Glutamatergic neuron (in vitro differentiated cells): ENCODE measurements at places on chromosomes 2 and 18. TPM values are rescaled to one million over a fixed set of nuclear protein-coding genes. Genes with fewer than 3 reads are reported as not detected.

GRCh38 chr2:8540552-8541055, 141.3 kb upstream of the ID2 start:
- DNase-seq: no peak

DNA sequence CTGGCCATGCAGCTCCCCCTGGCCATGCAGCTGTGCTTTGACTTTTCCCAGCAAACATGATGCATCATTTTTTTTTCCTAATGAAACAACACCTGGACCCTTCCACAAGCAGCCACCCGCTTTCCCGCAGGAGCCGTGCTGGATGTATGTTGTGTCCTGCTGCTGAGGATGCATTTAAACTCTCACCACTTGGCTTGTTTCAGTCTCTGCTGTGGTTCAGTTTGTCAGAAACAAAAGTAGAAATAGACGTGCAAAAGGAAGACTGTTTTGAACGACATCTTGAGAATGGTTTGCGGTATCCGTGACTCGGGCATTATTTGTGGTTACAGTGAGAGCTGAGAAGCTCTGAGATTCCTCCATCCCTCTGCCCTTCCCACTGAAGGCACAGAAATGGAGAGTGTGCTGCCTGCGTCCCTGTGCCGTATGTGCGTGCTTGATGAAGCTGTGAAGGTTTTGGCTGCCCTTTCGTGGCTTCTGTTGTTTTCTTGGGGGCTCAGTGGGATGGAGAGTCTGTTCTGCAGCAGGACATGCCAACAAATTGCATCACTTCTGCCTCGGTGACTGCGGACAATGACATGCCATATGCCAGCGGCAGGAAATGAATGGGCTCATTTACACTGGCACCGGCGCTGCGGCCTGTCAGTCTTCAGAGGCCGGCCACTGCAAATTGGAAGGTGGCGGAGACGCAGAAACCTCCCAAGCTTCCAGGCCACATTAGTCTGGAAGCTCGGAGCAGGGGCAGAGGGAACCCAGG, 417.7 kb upstream of the SALL3 start:
- no peak for DNase-seq

- DNase-seq: no peak
Observed at GRCh38 chr2:219045937-219046550, 4.7 kb upstream of the CFAP65 start.

ACVR1C gene
- total RNA-seq: 0.59 TPM

DNA sequence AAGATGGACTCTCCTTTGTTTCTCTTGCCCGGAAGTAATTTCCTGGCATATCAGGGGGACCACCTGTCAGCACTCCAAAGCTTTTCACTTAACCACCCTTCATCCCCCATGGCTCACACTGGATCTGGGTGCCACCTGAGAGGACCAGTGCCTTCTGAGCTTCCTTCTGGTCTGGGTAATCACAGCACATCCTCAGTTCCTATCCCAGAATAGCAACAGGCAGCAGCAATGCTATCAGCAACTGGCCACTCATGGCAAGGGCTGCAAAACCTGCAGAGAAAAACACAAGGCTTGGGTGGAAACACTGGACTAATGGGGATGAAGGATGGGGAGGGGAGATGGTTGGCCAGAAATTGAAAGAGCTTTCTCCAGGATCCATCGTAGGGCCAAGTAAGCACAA, 59.9 kb upstream of the STPG4 start:
- no peak for DNase-seq

CFAP53 gene
- total RNA-seq: 0.22 TPM

GRCh38 chr2:36356298-36356989, 866 bp downstream of the CRIM1 start:
- peak; percentile 74 for DNase-seq

GRCh38 chr2:9057939-9058761, 54.7 kb upstream of the MBOAT2 start:
- no peak for DNase-seq

DYNAP gene
- not detected for total RNA-seq

ZAP70 gene
- total RNA-seq: 1.3 TPM

- DNase-seq: no peak
Observed at GRCh38 chr2:116142644-116143227, 1671.8 kb upstream of the DDX18 start.

DNA sequence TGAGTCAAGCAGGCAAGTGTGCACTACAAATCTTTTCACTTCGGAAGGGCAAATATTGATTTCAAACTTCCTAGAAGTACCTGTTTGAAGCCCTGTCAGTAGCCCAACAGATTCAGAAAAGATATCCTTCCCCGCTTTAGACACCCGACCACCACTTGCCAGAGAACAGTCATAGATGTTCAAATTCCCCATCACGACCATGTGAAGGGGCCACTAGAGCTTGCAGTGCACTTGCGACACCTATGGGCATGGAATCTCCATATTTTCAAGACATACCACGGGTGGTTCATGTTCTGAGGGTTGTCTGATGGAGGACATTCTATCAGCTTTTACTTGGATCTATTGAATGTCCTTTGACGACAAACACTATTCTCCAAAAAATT, 23.8 kb downstream of the GNLY start:
- DNase-seq: no peak

GRCh38 chr2:13821255-13821880, 811.1 kb upstream of the LRATD1 start:
- DNase-seq: no peak

GRCh38 chr2:136128905-136129304, 11.0 kb upstream of the CXCR4 start:
- DNase-seq: no peak

DNA sequence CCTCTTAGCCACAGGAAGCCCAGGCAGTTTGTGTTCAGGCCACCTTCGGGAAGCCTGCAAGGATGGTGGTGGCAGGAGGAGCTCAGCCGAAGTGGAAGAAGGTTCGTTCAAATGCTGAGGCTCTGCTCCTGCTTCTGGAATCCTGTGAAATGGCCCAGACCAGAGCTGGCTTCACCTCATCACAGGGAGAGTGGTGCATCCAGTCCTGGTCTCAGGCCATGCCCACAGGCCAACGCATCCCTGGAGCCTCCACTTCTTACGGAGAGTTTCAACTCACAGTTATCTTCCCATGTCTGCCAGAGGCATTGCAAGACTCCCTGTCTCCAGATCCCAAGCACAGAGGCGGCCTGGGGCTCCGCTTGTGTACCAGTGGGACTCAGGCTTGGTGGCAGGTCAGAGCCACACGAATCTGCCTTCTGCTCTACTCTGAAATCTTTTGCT, 82.3 kb downstream of the NDUFA10 start:
- peak; percentile 12 for DNase-seq

- DNase-seq: no peak
Observed at GRCh38 chr2:111139637-111140317, 19.1 kb downstream of the BCL2L11 start.

GRCh38 chr2:7180638-7181370, 263.6 kb downstream of the RNF144A start:
- no peak for DNase-seq

GRCh38 chr18:79597831-79598632, 81.6 kb upstream of the CTDP1 start:
- peak; percentile 14 for DNase-seq

- no peak for DNase-seq
Observed at GRCh38 chr18:13555192-13555591, 171.2 kb downstream of the FAM210A start.

GKN2 gene
- not detected for total RNA-seq

PJVK gene
- total RNA-seq: 2.0 TPM

- no peak for DNase-seq
Observed at GRCh38 chr2:68420254-68420910, 46.7 kb downstream of the FBXO48 start.

- DNase-seq: no peak
Observed at GRCh38 chr2:229642371-229642770, 72.0 kb downstream of the DNER start.

DNA sequence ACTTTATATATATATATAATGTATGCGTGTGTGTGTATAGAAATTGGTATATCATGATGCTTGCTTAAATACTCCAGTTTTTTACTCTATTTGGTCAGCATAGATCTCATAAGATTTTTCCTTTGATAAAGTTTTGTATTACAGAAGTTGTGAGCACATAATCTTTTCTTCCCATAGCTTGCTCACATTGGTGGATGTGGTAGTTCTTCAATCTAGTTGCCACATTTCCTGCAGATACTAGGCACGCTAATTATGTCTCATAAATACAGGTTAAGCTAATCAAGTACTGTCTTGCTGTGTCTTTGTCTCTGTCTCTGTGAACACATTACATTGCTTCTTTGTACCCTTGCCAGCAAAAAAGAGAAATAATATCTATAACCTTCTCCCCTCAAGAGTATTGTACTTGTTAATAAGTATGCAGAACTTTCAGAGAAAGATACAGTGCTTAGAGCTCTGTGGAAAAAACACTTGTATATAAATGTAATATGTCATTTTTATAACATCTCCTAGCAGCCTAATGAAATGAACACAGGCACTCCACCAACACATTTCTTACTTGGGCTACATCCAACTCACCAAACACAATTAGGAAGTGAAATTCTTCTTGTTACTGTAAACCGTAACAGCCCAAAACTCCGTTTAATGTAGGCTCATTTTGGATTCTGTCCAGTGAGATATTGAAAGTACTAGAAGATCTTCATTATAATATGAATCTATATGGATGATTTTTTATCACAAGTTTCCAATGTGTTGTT, 306.7 kb upstream of the SLC8A1 start:
- no peak for DNase-seq

DNA sequence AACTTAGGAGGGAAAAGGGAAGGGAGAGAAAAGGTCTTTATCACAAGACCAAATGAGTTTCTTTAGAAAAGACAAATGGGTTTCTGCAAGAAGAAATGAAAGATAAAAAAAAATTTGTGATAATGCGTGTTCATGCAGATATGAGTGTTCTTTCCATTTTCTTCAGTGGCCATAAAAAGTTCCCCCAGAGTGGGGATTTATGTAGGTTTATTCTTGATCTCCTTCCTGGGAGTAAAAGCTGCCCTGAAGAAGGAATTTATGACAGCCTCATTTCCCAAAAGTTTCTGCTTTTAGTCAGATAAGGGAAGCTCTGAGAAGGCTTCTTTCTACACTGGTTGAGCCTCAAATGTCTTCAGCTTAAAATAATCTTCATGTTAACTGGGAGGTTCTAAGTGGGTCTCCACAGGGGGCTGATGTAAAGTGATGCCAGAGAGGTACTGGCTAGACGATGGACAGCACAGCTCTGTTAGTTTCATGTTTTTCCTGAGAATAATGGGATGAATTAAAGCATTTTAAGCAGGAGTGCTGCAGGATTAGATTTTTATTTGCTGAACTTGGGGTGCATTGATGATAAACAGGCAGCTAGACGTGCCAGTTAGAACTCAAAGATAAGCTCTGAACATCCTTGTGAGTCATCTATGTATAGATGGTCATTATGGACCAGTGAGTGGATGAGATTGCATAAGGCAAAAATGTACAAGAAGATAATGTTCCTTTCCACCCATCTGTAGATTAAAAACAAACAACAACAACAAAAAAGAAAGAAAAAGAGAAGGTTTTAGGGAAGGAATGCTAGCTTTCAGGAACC, 99.4 kb upstream of the MSH2 start:
- no peak for DNase-seq

DNA sequence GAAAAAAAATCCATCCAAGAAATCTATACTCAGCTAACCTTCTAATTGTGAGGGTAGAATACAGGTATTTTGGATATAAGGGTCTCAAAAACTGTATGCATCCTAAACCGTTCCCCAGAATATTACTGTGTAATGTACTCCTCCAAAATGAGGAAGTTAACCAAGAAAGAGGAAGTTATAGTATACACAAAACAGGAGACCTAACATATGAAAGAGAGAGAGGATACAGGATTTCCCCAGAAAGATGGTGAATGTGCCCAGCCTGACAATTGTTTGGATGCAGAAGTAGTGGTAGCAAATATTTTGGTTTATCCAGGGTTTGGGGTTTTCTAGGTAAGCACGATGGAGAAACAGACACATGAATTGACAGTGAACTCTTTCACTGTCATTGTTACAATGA, 50.6 kb downstream of the GALNT3 start:
- no peak for DNase-seq

DNA sequence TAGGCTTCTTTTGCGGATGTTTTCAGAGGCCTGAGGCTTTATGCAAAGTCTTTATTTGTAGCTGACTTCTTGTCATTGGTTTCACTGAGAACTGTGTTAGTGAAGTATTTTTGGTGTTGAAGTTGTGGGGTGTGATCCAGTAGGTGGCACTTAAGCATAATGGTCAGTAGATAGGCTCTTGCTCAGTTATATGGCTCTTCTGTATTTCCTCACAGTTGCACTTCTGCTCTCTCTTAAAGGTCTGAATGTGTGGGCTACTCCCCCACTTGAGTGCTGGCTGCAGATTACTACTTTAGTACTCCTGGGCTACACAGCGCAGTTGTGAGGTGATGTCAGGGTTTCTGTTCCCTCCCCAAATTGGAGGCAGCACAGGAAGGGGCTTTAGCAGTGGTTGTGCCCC, 133.8 kb upstream of the SCN7A start:
- no peak for DNase-seq

GRCh38 chr2:144825331-144826020, 305.6 kb upstream of the ZEB2 start:
- DNase-seq: no peak

GRCh38 chr2:128345436-128346165, 26.9 kb upstream of the HS6ST1 start:
- no peak for DNase-seq

GRCh38 chr18:79738581-79739439, 58.9 kb upstream of the KCNG2 start:
- DNase-seq: no peak
